ENCODE measurements at places on chromosomes 1 and 21.

- DNase-seq, result no peak
Measured at GRCh38 chr1:206736878-206737728, 33.5 kb upstream of the IL19 start.

DNA sequence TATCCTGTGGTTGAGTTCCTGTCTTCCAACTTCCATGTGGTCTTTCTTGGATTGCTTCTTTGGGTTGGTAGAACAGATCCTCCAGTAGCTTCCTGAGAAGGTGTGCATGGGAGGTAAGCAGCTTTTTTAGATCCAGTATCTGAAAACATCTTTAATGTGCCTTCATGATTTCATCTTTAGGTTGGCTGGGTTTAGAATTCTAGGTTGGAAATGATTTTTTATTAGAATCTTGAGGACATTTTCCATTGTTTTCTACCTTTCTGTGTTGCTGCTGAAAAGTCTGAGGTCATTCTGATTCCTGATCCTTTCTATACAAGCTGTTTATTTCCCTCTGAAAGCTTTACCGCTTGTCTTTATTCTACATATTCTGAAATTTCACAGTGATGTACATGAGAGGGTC, 94.8 kb downstream of the PEX14 start:
- DNase-seq, result no peak

- DNase-seq, result no peak
Measured at GRCh38 chr1:44655609-44656008, 18.7 kb downstream of the TMEM53 start.

- DNase-seq, result no peak
Measured at GRCh38 chr1:46008585-46008984, 123.8 kb downstream of the PIK3R3 start.

GRCh38 chr21:30605968-30606367, 5.1 kb downstream of the KRTAP22-1 start:
- DNase-seq, result no peak

DNA sequence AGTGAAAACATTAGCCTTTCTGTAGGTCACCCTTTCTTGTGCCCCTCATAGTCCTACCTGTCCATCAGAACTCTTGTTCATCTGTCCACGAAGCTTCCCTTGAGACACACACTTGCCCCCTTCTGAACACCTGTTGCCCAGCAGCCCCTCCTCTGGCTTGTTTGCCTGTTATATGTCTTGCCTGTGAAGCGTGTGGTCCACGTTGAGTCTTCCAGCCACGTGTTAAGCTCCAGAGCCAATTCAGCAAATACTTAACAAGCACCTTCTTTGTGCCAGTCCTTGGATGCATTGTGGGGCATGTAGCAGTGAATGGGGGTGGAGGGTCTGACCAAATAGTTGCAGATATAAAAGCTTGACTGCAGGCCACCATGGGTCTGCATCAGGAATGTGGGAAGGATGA, 66.6 kb downstream of the MAN1C1 start:
- DNase-seq, result no peak

DNA sequence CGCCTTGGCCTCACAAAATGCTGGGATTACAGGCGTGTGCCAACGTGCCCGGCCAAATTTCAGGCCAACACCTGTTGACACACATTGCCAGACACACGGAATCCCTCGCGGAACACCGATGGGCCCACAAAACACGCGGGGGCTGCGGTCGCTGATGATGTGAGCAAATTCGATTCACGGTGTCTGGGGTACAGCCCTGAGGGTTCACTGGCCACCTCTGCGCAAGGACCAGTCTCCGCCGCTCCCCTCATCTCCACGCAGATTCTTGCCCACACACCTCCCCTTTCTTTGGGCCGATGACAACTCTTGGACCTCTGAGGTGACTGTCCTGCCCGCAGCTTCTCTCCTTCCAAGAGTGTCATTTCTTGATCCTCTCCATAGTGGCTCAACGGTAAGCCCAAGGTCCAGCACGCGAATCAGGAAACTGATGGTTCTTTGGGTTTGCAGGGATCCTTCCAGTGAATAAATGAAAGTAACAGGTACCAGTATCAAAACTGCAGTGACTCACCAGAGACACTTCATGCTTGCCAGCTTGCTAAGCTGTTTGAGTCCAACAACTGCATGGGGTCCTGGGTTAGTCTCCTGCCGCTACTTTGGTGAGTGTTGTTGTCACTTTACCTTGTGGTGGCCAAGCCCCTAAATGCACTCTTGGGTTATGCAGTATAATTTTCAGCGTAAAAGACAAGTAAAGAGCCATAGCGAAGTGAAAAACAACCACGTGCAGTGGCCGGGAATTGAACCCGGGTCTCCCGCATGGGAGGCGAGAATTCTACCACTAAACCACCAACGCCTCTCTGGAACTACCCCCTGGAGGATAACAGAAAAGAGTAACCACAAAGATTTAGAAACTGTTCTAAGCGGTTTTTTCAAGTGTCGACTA, 11.0 kb upstream of the RNU1-3 start:
- peak; percentile 31 for DNase-seq

- DNase-seq, result no peak
Measured at GRCh38 chr21:44869781-44870747, 3.4 kb downstream of the PTTG1IP start.

DNA sequence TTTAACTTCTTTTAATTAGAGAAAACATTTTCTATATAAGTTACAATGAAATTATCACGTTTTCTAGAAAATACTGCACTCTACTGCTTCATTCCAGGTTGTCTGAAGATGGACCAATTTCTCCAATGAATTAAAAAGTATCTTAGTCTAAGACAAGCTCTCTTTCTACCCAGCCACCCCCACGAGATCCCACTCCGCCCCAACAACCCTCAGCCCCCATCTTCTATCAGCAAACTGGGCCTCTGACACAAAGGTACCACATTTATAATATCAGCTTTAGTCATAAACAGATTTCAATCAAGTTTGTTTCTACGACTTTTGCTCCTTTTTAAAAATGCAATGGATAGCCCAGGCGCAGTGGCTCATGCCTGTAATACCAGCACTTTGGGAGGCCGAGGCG, 117.8 kb downstream of the RERE start:
- no peak for DNase-seq

- DNase-seq, result no peak
Measured at GRCh38 chr1:185474440-185475149, 157.6 kb upstream of the IVNS1ABP start.

DNA sequence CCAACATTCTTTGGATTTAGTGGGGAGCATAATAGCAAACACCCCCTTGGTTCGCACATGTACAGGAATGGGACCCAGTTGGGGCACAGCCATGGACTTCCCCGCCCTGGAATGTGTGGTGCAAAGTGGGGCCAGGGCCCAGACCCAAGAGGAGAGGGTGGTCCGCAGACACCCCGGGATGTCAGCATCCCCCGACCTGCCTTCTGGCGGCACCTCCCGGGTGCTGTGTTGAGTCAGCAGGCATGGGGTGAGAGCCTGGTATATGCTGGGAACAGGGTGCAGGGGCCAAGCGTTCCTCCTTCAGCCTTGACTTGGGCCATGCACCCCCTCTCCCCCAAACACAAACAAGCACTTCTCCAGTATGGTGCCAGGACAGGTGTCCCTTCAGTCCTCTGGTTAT, 21.8 kb downstream of the UQCRHL start:
- no peak for DNase-seq

- no peak for DNase-seq
Measured at GRCh38 chr1:12148958-12149790, 17.6 kb upstream of the TNFRSF1B start.

GRCh38 chr1:240258910-240259309, 167.2 kb downstream of the FMN2 start:
- DNase-seq, result no peak

DNA sequence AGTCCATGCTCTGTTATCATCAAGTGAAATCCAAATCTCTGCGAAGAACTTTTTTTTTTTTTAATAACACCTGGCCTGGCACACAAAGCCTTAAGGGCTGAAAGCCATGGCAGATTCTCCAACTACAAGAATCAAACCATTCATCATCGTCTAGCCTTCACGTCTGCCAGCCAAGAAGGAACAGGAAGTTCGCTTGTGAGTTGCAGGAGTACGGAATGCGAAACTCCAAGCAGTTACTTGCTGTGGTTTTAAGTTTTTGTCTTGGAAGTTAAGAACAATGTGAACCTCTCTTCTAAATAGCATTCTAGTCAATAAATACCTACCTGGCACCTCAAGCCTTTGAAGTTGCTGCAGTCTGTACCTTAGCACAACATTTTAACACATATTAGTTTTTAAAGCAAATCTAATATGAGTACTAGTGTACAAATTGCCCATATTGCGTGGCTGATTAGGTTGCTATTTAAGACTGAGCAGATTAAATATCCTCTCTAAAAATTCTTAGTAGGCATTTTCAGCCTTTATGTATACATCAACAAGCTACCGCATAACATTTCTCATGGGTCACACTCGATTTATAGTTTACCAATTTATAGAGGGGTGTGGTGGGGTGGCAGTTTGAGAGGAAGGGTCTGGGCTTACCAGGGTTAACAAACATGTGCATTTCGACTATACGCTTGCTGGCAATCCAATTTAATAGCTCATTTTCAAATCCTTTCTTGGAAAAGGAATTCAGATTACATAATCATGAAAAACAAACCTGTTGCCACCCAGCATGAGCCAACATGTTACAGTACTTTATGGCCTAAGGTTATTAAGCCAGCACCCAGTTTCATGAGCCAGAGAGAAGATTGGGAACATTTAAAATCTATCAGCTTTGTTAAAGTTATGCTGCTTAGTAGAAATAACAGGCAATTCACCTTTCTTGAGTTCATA, 22.2 kb upstream of the PTPN14 start:
- no peak for DNase-seq

- no peak for DNase-seq
Measured at GRCh38 chr1:54645806-54646676, 4.5 kb downstream of the MROH7 start.

GRCh38 chr1:6443339-6444115, 19.0 kb downstream of the ESPN start:
- DNase-seq, result no peak

- no peak for DNase-seq
Measured at GRCh38 chr1:209319549-209319948, 264.0 kb upstream of the CAMK1G start.

DNA sequence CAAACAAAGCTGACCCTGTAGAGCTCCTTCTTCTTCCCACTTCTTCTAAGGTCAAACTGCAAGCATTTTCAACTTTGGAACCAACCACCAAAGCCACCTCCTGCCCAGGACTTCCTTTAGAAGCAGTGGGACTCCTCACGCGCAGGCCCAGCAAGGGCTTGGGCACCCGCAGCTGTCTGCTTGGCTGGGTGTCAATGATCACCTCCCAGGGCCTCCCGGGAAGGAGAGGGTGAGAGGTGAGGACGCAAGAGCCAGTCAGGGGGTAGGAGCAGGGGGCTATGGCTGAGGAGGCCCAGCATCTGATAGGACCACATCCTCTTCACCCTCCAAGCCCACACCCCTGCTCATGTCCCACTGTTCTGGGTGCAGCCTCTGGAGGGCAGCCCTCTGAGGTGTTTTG, 10.2 kb downstream of the KLHL21 start:
- no peak for DNase-seq

DNA sequence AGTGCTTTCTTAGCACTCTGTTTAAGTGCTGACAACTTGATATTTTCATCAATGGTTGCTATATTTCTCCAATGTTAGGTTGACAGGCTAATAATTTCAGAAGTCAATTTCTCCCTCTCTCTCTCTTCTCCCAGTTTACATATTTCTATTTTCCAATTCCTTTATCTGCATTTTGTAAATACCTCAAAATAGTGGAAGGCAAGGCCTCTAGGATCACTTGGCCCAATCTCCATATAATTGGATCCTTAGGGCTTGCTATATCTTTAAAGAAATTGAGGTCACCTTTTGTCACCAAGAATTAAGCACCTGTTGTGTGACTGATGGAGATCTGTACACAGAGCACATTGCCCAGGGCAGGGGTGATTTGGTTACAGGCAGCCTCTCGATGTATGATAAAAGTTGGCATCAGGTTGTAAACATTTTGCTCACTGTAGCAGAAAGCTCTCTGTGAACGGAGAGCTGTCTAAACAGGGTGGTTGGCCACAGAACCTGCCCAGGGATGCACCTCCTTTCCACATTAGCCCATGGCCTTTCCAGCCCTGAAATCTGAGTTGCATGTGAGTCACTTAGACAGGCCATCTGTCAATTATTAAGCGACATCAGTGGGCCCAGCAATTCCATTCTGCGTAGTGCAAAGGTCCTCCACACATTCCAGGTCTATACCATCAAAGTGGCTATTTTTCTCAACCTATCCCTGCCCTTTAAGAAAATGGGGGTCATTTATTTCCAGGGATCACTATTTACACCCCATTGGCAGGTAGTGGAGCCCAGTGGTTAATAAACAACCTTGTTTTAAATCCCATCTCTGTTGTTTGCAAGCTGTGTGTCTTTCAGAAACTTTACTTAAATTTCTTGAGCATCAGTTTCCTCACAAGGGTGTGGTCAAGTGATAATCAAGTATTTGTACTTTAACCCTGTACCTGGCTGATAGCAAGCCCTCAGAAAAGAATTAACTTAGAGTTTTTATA, 29.1 kb upstream of the IRF2BP2 start:
- DNase-seq, result no peak

DNA sequence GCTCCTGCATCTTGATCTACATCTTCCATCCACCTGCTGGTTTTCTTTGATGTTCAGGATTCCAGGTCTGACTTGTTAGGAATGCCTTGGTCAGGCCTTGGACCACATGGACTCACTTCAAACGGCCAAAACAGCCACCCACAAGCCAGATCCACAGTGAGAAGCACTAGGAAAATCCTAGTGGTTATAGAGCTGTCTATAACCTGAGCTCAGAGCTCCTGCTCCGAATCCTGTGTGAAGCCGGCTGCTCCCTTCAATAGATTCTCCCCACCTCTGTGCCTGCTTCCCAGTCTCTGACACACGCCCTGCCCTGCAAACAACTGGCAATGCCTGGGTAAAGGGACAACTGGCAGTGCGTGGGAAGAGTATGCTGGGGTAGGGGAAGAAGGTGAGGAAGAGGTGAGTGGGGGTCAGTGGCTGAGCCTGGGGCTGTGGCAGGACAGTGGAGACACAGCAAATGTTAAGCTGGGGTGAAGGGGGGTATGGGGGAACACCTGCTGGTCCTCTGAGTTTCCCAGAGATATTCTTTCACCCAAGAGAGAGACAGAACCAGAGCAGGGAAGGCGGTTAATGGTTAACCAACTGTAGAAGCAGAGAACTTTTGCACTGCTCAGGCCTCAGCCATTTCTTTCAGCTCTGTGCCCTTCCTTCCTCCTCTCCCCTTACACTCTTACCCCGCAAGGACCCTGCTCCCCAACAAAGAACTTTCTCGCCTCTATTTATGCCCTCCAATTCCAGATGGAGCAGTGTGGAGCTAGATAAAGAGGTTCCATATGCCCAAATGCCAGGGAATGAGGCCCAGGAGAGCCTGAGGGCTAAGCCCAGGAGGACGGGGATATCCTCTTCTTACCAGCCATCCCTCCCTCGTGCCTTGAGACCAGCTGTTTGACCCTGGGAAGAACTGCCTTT, 4.5 kb downstream of the PLXNA2 start:
- no peak for DNase-seq

- DNase-seq, result no peak
Measured at GRCh38 chr1:226432586-226433340, 24.9 kb upstream of the PARP1 start.
